ENCODE measurements at places on chromosomes 13 and 19. TPM values are rescaled to one million over a fixed set of nuclear protein-coding genes. Genes with fewer than 3 reads are reported as not detected.

DNA sequence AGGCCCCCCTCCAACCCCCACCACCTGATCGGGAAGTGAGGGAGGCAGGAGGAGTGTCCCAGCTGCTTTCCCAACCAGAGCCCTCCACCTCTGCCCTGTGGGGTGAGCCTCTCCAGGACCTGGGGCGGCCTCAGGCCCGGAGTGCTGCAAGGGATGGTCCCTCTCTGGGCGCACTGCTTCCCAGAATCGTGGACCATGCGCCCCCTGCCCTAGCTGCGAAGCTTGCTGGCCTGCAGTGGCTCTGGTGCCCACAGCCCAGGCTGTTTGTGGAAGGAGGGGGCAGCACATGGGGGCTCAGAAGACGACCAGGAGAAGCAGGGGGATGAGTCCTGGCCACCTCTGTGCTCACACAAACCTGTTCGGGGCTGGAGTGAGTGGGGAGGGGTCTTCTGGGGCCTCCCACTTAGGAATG lies 33.6 kb downstream of the CEBPG start:
- DNase-seq: no peak

DNA sequence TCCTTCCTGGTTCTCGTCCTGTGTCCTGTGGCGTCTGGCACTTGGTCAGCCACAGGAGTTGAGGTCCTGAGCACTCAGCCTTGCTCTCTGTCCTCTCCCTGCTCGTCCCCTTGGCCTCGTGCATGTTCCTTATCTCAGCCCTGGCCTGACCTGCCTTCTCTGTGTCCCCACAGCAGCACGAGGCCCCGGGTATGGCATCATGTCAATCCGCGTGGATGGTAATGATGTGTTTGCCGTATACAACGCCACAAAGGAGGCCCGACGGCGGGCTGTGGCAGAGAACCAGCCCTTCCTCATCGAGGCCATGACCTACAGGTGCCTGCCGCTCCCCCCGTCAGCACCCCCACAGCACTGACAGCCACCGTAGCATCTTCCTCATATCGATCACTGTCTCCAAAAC lies 4.7 kb downstream of the B3GNT8 start:
- DNase-seq: no peak

DNA sequence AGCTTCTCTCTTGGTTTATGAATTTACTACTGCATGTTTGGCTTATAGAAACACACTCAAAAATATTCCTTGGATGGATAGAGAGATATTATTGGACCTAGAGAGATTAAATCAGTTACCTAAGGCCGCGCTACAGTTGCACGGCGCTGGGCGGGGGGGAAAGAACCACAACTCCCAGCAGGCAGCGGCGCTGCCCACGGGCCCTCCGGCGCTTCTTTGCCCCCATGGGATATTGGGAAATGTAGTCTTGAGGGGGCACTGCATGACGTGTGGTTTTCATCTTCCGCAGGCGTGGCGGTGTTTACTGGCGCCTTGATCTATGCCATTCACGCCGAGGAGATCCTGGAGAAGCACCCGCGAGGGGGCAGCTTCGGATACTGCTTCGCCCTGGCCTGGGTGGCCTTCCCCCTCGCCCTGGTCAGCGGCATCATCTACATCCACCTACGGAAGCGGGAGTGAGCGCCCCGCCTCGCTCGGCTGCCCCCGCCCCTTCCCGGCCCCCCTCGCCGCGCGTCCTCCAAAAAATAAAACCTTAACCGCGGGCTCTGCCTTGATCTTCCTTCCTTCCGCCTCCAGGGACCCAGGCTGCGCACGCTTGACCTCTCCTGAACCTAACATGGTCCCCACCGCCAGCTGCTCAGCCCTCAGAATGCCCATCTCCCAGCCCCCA lies 4.8 kb downstream of the EMP3 start:
- DNase-seq: no peak

DNA sequence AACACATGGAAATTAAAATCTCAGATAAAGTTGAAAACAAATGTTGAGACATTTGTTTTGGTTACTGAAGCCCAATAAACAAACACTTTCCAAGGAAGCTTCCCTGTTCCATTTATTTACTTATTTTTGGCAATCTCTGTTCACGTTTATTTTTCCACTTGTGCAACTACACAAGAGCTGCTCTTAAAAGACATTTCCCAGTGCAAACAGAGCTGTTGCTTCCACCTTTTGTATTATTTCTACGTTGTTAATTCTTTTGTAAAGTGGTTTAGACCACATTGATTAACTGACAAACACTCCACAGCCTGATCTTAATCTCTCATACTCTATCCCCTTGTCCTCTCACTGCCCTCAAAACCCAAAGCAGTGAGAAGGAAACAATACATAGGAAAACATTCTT lies 757.6 kb downstream of the LIG4 start:
- DNase-seq: no peak

- DNase-seq: no peak
Measured at GRCh38 chr13:110662777-110663443, 43.0 kb downstream of the CARS2 start.

GRCh38 chr13:37357548-37357947 lies 241.0 kb downstream of the POSTN start:
- no peak for DNase-seq

- DNase-seq: no peak
Measured at GRCh38 chr13:55553701-55554100, 1587.0 kb upstream of the PRR20A start.

DNA sequence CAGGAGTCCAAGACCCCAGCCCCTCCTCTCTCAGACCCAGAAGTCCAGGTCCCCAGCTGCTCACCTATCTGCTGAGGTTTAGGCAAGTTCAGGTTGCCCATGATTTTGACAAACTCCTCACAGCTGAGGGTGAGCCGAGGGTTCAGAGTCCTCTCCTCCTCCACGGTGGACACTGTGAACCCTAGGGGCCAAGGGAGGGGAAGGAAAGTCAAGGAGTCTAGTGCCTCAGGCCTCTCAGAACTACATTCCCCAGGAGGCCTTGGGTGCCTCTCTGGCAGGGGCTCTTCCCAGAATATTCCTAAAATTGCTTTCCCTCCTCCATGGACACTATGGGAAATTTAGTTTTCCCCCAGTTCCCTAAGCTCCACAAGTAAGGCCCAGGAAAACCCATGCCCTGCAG lies 3.3 kb upstream of the PHLDB3 start:
- no peak for DNase-seq

GRCh38 chr13:39699274-39699673 lies 43.8 kb downstream of the COG6 start:
- DNase-seq: no peak

DNA sequence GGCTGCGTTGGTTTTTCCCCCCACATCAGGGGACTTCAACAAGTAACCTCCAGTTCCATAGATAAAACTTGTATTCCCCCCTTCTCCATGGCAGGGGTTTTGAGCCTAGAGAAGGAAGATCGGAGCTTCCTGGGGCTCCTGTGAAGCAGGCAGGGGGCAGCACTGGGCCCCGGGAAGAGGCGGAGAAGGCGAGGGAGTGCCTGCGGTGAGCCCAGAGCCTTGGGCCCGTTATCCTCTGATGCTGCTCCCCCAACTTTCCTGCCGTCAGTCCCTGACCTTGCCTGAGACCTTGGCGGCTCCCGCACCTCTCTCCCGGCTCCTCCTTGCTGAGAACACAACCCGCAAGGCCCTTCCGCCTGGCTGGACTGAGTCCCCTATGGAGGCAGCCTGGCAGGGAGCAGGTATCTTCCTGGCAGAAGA lies 2.5 kb downstream of the LIPE start:
- DNase-seq: no peak

GRCh38 chr19:36604656-36605100 lies 435 bp upstream of the ZNF382 start:
- no peak for DNase-seq

GRCh38 chr19:42010245-42011126 lies 16.5 kb upstream of the ATP1A3 start:
- no peak for DNase-seq

GRCh38 chr19:18160493-18160970 lies 7.6 kb downstream of the PIK3R2 start:
- DNase-seq: no peak

Gene ZNF471
- polyA plus RNA-seq: 4.4 TPM

Gene MISP
- polyA plus RNA-seq: 0.09 TPM

Gene DPF1
- polyA plus RNA-seq: 1.4 TPM

Gene SETDB2
- 21.7 TPM for polyA plus RNA-seq

Gene WDR87
- polyA plus RNA-seq: not detected

Measured in AG04450 (cell line).